ENCODE measurements at places on chromosomes 13 and 19. TPM values are rescaled to one million over a fixed set of nuclear protein-coding genes. Genes with fewer than 3 reads are reported as not detected.

LCP1 gene
- total RNA-seq, result 27.2 TPM

CEACAM7 gene
- total RNA-seq, result not detected

CFD gene
- total RNA-seq, result 36.6 TPM

SWSAP1 gene
- total RNA-seq, result not detected

TSC22D1 gene
- total RNA-seq, result 98.7 TPM

S1PR4 gene
- not detected for total RNA-seq

C3 gene
- 35.3 TPM for total RNA-seq

ANGPTL8 gene
- not detected for total RNA-seq

RINL gene
- total RNA-seq, result not detected

C19orf18 gene
- not detected for total RNA-seq

HSPB6 gene
- total RNA-seq, result 492 TPM

CARM1 gene
- total RNA-seq, result 21.0 TPM

CERS4 gene
- 16.7 TPM for total RNA-seq

- DNase-seq, result peak; percentile 88
Measured at GRCh38 chr19:45607071-45608029, 5.3 kb upstream of the GPR4 start.

GRCh38 chr13:27980280-27980998 is 8.1 kb downstream of the URAD start:
- no peak for DNase-seq

GRCh38 chr13:110410936-110411687 is 104.0 kb downstream of the COL4A2 start:
- DNase-seq, result no peak

DNA sequence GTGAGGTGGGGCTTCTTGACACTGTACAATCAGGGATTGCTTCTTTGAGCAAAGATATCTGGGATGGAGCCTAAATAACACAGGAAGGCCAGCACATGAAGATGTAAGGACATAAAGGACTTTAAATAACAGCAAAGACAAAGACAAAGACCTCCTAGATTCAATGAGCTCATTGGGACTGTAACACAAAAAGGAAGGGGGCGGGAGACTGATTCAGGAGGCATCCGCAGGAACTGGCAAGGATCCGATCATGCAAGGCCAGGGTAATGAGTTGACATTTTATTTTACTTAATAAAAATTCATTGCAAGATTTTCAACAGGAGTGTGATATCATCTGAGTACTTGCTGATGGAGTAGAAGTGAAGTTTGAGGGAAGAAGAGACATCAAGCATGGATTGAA is 121.5 kb downstream of the LHFPL6 start:
- DNase-seq, result no peak

DNA sequence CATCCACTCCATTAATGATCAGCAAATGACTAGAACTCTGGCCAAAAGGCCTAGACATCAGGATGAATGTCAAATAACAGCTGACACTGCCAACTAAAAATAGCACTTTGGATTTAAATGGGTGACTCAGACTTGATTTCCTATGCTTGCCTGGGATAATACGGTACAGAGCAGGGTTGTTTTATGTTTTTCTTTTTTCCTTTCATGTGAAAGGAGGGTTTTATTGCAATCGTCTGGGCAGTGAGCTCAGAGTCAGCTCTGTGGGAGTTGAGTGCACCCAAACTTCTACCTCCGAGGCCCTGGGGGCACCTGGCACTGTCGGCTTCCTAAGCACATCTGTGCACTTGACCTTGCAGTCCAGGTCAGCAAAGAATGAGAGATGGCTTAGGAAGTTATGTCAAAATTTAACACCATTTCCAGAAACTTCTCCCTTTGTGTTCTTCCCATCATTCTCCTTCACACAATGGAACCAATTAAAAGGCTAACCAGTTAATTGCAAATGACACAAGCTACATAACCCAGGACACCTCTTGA is 134.1 kb downstream of the LACC1 start:
- DNase-seq, result peak; percentile 44

- no peak for DNase-seq
Measured at GRCh38 chr13:33744589-33745369, 73.2 kb upstream of the RFC3 start.

DNA sequence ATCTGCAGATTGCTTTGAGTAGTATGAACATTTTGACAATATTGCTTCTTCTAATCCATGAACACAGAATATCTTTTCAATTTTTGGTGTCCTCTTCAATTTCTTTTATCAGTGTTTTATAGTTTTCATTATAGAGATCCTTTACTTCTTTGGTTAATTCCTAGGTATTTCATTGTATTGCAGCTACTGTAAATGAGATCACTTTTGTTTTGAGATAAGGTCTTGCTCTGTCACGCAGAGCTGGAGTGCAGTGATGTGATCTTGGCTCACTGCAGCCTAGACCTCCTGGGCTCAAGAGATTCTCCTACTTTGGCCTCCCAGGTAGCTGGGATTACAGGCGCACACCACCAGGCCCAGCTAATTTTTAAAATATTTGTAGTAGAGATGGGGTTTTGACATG is 9.8 kb downstream of the CYP2A7 start:
- DNase-seq, result no peak

- no peak for DNase-seq
Measured at GRCh38 chr13:45925151-45925550, 73.6 kb upstream of the SIAH3 start.

DNA sequence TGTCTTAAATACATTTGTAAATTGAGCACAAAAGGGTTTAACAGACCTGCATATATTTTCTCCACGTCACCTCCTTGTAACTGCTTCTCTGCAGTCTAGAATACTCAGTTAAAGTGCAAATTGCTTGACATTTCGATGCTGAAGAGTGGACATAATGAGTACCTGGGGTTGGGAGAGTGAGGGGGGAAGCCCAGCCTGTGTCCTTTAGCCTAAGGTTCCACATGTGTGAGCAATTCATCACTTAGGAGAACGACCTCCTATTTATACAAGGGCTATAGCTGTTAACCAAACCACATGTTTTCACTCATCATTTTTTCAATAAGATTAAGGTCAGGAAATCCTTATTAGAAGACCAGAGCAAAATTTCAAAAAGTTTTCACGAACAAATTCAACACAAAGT is 29.5 kb downstream of the PCDH9 start:
- no peak for DNase-seq

DNA sequence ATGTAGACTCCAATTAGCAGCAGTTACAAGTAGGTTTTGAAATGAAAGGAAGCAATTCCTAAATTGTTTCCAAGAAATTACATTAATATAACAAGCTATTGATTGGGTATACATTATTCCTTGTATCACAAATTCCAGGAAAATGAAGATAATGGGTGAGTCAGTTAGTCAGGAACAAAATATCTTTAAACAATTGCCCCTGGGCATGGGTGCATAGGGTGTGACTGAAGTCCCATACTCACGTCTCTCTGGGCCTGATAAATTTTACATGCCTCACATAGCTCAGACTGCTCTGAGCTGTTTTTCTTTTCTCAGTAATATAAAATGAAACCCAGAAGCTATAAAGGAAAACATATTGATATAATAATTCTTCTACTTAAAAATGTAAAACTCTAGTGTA is 87.8 kb downstream of the FNDC3A start:
- no peak for DNase-seq

GRCh38 chr13:112103260-112103838 is 36.4 kb downstream of the SOX1 start:
- no peak for DNase-seq

- peak; percentile 29 for DNase-seq
Measured at GRCh38 chr19:31149441-31149941, 199.7 kb downstream of the TSHZ3 start.

DNA sequence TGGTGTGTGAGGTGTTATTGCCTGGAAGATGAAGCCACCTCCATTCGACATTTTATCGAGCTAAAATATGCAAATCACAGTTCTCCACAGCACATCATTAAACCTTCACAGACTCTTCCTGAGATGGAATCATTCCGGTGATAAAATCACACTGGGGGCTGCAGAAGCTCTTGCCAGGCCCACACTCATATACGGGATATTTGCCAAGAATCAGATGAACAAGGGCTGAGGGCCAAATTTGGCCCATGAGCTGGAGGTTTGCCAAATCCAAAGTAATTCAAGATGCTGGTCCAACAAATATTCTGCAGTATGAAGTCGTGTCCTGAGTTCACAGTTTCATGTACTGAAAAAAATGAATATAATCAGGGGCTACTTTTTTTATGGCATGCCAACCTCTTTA is 16.7 kb upstream of the RXFP2 start:
- peak; percentile 28 for DNase-seq

DNA sequence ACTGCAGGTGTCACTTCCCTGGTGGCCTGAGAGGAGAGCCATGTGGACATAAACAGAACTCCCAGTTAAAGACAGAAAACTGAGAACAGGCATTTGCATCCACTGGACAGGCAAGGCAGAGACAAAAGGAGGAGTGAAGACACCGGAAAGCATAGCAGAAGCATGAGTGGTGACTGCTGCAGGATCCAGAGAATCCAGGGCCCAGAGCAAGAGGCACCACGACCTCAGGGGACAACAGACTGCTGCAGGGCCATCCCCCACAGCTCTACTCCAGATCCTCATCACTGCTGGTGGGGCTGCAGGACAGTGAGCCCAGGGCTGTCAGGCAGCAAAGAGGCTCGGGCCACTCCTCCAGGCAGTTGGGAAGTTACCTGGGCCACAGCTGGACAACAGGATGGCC is 14.5 kb upstream of the ISYNA1 start:
- DNase-seq, result no peak

DNA sequence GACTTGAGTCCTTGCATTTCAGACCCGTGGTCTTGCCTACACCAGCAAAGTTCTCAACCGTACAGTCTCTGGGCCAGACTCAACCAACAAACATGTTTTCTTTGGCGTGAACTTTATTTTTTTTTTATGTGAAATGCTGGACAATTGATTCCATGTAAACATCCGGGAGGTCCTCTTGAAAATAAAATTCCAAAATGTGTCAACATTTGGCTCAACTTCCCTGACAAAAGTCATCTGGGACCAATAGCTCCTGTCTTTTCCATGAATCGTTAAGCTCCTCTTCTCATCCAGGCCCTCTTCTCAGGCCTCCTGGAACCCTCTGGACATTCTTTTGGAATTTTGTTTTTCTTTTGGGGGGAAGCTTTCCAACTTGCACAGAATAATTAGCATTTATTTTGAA is 2.7 kb downstream of the ALDH16A1 start:
- no peak for DNase-seq

GRCh38 chr13:34833562-34834182 is 108.4 kb upstream of the NBEA start:
- DNase-seq, result no peak

- DNase-seq, result no peak
Measured at GRCh38 chr19:2359992-2360685, at the start of gene TMPRSS9. TMPRSS9 (plus strand) TSS chr19:2360265; CDS start chr19:2389786, 29,521 bp downstream.

GRCh38 chr13:75135325-75135825 is 346.6 kb downstream of the TBC1D4 start:
- no peak for DNase-seq

Measured in stomach (tissue), 19 donors.